Panc1 (cell line): ENCODE measurements at places on chromosomes 3 and 15. TPM values are rescaled to one million over a fixed set of nuclear protein-coding genes. Genes with fewer than 3 reads are reported as not detected.

GRCh38 chr15:67187351-67187854, 67.1 kb downstream of the AAGAB start:
- peaks cover 94% of the 10 kb centered on the region for H3K4me1 ChIP-seq
- H3K36me3 ChIP-seq = peaks cover 56% of the 10 kb centered on the region
- no peaks in the 10 kb centered on the region for H3K27me3 ChIP-seq
- H3K4me3 ChIP-seq = no peak overlapping the region
- peak overlapping the region; percentile 84 for H3K27ac ChIP-seq

GRCh38 chr3:47849186-47849698, 46.3 kb downstream of the DHX30 start:
- no peaks in the 10 kb centered on the region for H3K4me1 ChIP-seq
- H3K27ac ChIP-seq = no peak overlapping the region
- H3K4me3 ChIP-seq = no peak overlapping the region
- DNase-seq = no peak

- H3K4me1 ChIP-seq = peaks cover 23% of the 10 kb centered on the region
- no peak for DNase-seq
- no peak overlapping the region for H3K4me3 ChIP-seq
- no peaks in the 10 kb centered on the region for H3K27me3 ChIP-seq
- H3K27ac ChIP-seq = peak overlapping the region; percentile 37; the same call in 1 of the 2 replicates
- no peaks in the 10 kb centered on the region for H3K36me3 ChIP-seq
Observed at GRCh38 chr15:71149646-71150557, 34.6 kb downstream of the THSD4 start.

- H3K4me1 ChIP-seq = no peaks in the 10 kb centered on the region
- H3K36me3 ChIP-seq = no peaks in the 10 kb centered on the region
- DNase-seq = no peak
Observed at GRCh38 chr3:115388811-115389210, 234.5 kb upstream of the GAP43 start.

DNA sequence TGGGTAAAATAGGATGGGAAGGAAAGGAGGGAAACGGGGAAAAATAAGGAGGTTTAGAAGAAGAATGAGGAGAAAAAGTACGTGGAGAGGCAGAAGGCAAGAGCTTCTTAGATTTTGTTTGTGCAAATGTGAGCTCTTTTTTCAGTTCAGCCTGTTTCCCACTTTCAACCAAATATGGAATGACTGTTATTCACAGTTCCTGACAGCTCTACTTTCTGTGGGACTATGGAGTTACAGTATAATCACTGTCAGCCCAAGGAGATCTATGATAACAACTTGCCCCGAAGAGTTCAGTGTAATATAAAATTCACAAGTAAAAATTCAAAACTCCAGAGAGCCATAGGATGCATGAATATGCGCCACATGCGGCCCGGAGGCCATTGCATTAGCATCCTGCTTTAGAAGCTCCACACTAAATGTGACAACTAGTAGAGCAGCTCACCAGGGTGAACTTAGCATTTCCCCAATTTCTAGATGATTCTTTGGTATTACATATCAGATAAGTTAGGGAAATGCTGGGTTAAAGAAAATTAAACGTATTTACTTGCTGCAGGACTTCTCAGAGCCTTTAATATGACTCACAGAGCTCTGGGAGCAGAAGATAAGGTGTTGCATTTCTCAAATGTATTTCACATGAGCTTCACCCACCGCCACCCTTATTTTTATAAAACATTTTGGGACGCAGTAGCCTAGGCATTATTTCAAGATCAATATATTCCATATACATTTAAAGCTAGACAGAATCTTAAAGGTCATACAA, 234.6 kb downstream of the EBLN2 start:
- H3K27me3 ChIP-seq = peaks cover 6% of the 10 kb centered on the region
- no peak overlapping the region for H3K4me3 ChIP-seq

DNA sequence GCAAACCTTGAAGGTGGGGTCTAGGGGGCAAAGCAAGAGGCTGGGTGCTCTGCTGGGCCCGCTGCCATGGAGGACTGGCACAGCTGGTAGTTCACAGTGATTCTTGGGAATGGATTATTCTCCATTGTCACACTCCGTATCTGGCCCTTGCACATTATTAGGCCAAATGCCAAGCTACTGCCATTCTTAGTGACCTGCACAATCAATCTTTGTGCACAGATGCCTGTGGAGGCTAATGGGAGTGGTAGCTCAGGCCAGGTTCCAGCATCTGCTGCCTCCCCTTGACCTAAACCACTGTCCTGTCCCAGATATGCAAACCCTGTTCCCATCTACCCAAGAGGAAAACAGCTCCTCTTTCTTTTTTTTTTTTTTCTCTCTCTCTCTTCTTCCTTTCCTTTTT, 67.5 kb downstream of the TIPARP start:
- no peak overlapping the region for H3K27ac ChIP-seq
- H3K36me3 ChIP-seq = no peaks in the 10 kb centered on the region
- no peak overlapping the region for H3K4me3 ChIP-seq

GRCh38 chr15:29822100-29822683, at the start of gene TJP1:
TJP1 (minus strand) TSS chr15:29822468; CDS start chr15:29822028, 440 bp downstream.
- DNase-seq = no peak
- no peaks in the 10 kb centered on the region; the same call in 1 of the 2 replicates for H3K36me3 ChIP-seq
- peak within 1 kb of the TSS; percentile 82 for H3K27ac ChIP-seq
- H3K27me3 ChIP-seq = no peaks in the 10 kb centered on the region
- peak within 1 kb of the TSS; percentile 86 for H3K4me3 ChIP-seq

DNA sequence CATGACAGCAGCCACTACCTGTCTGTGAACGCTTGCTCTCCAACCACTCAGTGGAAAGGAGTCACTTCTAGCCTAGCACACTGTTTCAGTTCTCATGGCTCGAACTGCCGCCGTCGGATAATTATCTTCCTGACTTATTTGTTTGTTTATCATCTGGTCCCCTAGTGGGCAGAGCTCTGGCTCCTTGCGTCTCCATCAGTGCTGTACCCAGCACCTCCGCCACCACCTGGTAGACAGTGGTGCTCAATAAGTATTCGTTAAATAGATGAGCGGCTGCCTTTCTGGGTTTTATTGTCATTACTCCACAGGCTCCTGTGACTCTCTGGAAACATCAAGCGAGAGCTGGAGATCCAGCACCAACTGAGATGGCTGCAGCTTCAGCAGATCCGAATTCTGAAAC, 297.5 kb downstream of the NTRK3 start:
- H3K27me3 ChIP-seq = peaks cover 4% of the 10 kb centered on the region; the same call in 1 of the 2 replicates
- H3K4me1 ChIP-seq = no peaks in the 10 kb centered on the region
- H3K36me3 ChIP-seq = no peaks in the 10 kb centered on the region
- no peak overlapping the region for H3K4me3 ChIP-seq

Gene GPR27
- total RNA-seq = 0.15 TPM

Gene ZNF385D
- 13.0 TPM for total RNA-seq

DNA sequence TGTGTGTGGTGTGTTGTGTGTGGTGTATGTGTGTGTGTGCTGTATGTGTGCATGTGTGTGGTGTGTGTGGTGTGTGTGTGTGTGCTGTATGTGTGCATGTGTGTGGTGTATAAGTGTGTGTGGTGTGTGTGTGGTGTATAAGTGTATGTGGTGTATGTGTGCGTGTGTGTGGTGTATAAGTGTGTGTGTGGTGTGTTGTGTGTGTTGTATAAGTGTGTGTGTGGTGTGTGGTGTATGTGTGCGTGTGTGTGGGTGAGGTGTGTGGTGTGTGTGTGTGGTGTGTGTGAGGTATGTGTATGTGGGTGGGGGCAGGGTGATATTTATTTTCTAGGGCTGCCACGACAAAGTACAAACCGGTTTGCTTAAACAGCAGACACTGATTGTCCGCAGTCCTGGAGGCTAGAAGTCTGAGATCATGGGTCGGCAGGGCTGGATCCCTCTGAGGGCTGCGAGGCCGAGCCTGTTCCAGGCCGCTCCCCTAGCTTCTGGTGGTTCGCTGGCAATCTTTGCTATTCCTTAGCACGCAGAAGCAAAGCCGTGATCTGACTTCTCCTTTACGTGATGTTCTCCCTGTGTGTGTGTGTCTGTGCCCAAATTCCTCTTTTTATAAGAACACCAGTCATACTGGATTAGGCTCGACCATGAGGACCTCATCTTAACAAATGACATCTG, 160.2 kb downstream of the XXYLT1 start:
- H3K4me3 ChIP-seq = no peak overlapping the region
- peaks cover 20% of the 10 kb centered on the region for H3K4me1 ChIP-seq
- DNase-seq = no peak
- no peaks in the 10 kb centered on the region for H3K27me3 ChIP-seq
- H3K27ac ChIP-seq = no peak overlapping the region

DNA sequence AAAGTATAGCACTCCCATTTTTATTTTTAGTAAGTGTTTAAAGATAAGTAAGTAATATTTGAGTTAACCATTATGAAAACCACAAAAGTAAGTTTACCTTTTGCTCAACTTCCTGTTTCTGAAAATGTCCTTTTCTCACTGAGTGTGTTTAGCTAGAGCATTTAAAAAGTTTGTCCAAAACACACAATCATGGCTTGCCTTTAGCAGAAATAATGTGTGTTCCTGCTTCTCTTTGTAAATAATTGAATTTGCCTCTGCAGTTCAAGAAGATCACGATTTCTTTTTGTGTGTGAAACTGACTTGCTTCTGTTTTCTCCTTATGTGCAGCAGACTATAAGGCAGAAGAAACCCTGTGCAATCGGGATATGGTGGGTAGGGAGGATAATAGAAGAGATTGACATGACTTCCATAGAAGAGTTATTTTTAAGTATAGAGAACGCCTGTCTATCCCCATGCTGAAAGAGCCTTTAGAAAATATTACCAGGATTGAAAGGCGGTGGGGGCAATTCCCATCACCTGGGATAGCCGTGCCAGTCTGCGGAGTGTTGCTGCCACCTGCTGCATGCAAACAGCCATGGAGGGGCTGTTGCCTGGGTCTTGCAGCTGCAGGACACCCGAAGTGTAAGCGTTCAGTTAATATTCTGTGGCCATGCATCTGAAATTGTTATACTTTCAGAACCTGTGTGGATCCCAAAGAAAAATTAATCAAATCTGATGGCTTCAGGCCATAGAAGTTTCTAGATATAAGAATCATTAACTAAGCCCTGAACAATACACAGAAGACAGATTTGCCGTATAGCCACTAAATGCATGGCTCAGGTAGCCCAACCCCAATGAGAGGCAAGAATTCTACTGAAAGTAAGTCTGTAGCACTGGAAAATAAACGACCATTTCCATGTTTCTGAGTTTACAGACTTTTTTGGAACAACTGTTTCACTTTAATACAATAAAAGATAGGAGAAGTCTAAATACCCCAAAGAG, 2.4 kb upstream of the CD96 start:
- H3K27ac ChIP-seq = no peak overlapping the region
- H3K4me3 ChIP-seq = no peak overlapping the region
- no peaks in the 10 kb centered on the region for H3K4me1 ChIP-seq
- peak; percentile 8 for DNase-seq
- no peaks in the 10 kb centered on the region for H3K27me3 ChIP-seq
- no peaks in the 10 kb centered on the region for H3K36me3 ChIP-seq

Gene UBAP1L
- total RNA-seq = 1.7 TPM

- H3K27me3 ChIP-seq = no peaks in the 10 kb centered on the region
- DNase-seq = no peak
- no peak overlapping the region for H3K27ac ChIP-seq
- no peaks in the 10 kb centered on the region for H3K36me3 ChIP-seq
- H3K4me1 ChIP-seq = no peaks in the 10 kb centered on the region
- no peak overlapping the region for H3K4me3 ChIP-seq
Observed at GRCh38 chr15:62413786-62414185, 248.7 kb upstream of the C2CD4B start.
